ENCODE measurements at places on chromosomes 3 and 15. TPM values are rescaled to one million over a fixed set of nuclear protein-coding genes. Genes with fewer than 3 reads are reported as not detected.

The CAMK1 gene
- polyA plus RNA-seq, result 14.6 TPM

The SSUH2 gene
- polyA plus RNA-seq, result 4.9 TPM

The MLF1 gene
- 62.9 TPM for polyA plus RNA-seq

The APPL1 gene
- polyA plus RNA-seq, result 54.0 TPM

The NANOGP8 gene
- 0.76 TPM for polyA plus RNA-seq

The TMC3 gene
- 0.17 TPM for polyA plus RNA-seq

The SEMA5B gene
- 28.1 TPM for polyA plus RNA-seq

The HYAL1 gene
- polyA plus RNA-seq, result 6.5 TPM

The SYNPR gene
- polyA plus RNA-seq, result not detected

The GOLGA6B gene
- 0.07 TPM for polyA plus RNA-seq

The LINGO1 gene
- 12.8 TPM for polyA plus RNA-seq

The NKTR gene
- 220 TPM for polyA plus RNA-seq

The SENP8 gene
- 6.8 TPM for polyA plus RNA-seq

The SNRPN gene
- 219 TPM for polyA plus RNA-seq

The LRRK1 gene
- polyA plus RNA-seq, result 3.0 TPM

DNA sequence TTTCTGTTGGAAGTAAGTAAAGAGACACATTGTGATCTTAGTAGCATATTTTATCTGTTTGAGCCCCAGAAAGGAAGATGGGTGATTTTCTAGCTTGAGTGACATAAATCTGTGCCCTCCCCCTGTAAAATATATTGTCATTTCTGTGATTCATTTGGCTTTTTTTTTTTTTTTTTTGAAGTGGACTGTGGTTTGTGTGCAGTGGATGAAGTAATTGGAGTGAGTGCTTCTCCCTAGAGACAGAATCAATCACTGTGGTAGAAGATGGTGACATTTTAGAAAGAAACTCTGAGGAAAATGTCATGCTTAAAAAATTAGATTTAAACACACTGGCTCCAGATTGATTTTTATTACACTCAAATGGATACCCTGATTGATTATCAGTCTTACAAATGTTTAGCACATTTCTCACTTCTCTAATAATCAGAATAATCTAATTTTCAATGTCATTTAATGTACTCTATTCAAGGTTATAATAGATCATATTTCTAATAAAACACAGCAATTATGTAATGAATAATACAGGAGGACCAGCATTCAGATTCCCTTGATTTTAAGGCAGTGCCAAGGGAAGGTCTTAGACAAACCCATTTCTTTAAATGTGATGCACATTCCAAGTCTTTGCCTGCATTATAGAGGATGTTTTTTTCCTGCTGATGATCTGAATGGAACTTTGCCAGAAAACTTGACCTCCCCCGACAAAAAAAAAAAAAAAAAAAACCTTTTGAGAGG lies 116.6 kb downstream of the TOP2B start:
- DNase-seq, result no peak

- DNase-seq, result no peak
These were observed 8.6 kb downstream of the PIK3CA start for GRCh38 chr3:179156775-179157174.

DNA sequence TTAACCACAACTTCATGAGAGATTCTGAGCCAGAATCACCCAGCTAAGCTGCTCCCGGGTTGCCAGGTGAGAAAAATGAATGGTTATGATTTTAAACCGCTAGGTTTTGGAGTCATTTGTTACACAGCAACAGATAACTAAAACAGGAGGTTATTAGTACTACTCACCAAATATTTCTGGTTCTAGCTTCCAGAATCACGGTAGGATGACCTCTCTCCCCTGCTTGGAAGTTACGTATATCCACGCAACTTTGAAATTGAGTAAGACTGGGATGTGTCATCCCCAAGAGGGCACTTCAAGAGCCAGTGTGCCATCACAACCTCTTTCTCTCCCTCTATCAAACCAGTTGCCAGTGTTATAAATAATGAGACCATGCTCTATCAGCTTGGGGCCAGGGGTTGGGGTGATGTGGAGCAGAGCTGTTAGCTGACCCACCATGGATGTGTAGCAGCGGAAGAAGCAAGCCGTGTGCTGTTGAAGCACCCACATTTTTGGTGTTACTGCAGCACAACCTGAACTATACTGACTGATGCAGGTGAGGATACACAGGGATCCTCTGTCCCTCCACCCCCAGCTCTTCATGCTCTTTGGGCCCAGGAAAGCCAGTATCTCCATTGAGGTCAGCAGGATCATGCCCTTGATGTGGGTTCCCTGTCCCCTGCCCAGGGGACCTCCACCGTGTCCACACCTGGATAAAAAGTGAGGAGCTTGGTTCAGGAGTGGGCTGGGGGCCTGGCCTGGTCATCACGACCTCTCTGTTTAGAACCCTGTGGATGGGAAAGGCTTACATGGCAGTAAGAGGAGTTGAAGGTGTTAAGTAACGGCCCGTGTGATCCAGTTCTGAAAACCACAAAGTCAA lies 19.4 kb upstream of the ALDH1A3 start:
- DNase-seq, result no peak

- DNase-seq, result no peak
These were observed 91.4 kb upstream of the PRTG start for GRCh38 chr15:55834331-55834730.

GRCh38 chr15:96699871-96700401 lies 369.4 kb downstream of the NR2F2 start:
- DNase-seq, result no peak

DNA sequence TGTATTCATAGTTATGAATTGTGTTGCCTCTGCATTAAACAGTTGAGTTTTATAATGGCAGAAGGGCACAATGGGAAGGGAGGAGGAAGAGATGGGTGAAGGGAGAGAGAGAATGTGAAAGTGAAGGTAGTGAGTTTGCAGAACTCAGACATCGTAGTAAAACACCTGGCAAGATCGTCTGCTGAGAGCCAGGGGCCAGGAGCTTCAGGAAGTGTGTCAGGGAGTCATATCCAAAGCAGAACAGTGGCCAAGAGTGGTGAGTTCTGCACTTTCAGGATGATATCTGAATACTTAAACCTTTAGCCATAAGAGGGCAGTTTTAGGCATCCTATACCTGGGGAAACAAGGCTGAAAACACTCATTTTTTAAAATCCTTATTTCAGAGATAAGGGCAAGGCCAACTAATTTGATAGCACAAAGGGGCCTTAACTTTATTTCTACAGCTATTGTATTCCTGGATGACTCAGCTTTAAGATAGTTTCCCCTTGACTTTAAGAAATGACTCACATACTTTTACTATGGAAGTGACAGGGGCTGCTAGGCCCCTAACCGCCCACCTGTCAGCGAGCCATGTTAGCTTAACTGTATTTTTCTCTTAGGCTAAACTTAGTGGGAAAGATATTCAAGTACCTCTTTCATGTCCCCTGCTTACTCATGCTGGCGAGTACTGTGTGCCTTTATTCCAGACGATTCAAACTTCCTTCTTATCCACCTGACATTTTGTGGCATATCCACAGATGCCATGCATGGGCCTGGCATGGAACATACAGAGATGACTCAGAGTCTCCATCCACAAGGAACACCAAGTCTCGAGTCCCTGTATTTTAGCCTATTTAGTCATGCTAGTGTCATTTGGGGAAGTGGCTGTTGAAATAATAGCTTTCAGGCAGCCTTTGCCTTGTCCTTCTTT lies 53.9 kb downstream of the RLBP1 start:
- no peak for DNase-seq

- DNase-seq, result no peak
These were observed 278.1 kb downstream of the ZPLD1 start for GRCh38 chr3:102712896-102713295.

DNA sequence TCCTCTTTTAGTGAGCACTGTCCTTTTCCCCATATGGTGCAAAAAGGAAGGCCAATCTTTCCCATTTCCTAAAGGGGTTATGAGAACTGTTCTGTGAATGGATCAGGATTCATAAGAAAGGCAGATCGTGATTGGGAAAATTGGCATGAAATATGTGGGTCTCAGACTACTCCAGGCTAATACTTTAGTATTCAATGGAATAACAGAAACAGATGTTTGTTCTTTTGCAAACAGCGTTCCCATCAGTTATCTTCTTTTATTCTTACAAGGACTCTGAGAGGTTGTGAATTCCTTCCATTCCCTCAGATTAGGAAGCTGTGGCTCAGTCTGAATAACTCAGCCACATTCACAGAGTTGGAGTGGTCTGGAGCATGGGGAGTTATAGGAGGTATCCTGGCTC lies 51.3 kb upstream of the MTMR10 start:
- DNase-seq, result no peak

DNA sequence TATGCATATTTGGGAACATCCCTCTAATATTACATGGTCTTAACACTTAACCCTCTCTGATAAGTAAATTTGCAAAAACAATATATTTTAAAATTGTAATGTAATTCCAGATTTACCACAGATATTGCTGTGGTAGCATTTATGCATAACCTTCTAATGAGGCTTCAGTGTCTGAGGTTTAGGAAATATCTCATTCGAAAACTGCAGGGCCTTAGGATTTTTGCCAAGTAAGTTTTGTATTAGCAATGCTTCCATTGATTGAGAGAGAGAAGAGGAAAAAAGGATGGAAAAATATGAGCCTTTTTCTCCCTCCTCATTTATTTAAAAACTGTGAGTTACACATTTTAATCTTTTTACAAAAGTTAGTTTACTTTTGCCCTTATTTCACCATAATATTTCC lies 294.6 kb downstream of the EPHA3 start:
- DNase-seq, result no peak

DNA sequence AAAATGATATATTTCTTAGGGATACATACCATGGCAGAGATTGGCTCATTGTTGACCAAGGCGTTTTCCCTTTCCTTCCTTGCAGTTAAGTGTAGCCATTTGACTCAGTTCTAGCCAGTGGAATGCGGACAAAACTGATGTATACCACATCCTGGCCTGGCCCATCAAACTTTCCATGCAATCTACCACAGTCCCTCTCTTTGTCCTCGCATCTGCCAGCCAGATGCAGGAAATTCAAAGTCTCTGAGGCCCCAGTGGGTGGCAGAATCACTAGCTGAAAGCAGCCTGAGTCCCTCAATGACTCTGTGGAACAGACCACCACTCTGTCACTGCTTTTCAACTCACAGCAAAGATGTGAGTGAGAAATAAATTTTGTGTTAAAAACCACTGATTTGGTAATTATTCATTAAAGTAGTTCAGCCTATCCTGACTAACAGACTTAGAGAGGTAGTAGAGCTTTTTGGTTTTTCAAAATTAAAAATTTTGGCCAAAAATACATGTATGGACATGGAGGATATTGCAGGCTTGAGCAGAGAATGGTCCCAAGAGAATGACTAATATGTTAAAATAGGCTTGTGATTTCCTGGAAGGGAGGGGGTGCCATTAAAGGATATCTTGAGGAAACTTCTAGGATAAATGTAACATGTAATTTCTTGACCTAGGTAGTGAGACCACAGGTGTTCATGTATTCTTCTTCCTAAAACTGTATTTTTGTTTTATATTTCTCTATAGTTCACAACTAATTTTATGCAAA lies 10.9 kb downstream of the LRRFIP2 start:
- DNase-seq, result no peak

DNA sequence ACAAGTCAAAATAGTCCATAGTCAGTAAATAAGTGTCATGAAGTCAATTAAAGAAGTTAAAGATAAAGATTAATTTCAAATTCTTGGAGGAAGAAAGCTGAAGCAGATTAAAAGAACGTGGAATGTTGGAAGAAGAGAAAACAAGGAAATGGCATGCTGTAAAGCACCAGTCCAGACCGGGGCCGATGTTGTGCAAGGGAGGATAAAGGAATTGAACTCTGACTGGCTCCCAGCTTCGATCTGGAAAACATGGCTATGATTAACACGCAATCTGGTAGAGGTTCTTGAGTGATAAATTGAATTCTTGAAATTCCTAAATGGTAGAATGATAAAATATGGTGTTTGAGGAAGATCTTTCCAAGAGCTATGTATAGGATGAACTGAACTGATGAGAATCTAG lies 194.4 kb downstream of the MEIS2 start:
- DNase-seq, result no peak

- DNase-seq, result no peak
These were observed 8.7 kb downstream of the RAB7A start for GRCh38 chr3:128734523-128735189.

- DNase-seq, result no peak
These were observed 60.9 kb downstream of the STRIT1 start for GRCh38 chr3:155232605-155233004.

- DNase-seq, result no peak
These were observed 90.1 kb downstream of the B3GALNT1 start for GRCh38 chr3:161014843-161015749.

- DNase-seq, result no peak
These were observed 115.6 kb downstream of the FNDC3B start for GRCh38 chr3:172154768-172155664.

DNA sequence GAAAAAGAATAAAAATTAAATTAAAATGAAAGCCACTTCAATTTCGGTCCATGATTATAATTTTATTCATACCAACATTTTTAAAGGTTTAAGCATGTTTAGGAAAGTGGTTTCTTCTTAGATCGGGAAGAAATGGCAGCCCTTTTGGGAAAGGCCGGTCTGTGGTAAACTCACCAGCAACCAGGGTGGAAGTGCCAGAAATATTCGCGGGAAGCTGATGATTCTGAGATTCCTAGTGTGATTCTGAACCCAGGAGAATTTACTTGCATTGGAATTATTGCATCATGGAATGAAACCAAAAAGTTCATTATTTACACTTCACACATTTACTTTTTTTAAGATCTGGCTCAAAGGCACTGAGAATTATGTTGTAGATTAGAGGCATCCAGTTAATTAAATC lies 97.2 kb upstream of the CCNL1 start:
- no peak for DNase-seq

GRCh38 chr3:30775040-30775439 lies 119.4 kb downstream of the GADL1 start:
- DNase-seq, result peak; percentile 26

DNA sequence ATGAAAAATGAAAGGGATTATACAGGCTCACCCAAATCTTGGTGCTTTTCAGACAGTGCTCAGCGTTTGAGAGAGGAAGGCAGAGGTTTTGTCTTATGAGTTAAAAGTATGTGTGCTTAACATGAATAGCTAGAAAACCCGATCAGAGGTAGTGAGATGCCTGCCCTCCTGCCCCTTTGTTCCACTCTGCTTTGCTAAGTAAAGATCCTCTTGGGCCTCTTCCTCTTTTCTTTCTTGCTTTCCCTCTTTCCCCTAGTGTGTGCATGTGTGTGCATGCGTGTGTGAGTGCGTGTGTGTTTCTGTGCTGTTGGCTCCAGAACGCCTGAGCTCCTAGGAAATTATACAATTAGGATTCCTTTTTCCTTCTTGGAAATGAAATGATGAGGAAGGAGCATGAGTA lies 261.3 kb upstream of the NR2E3 start:
- DNase-seq, result no peak
